ENCODE measurements at places on chromosomes 6 and 20.

DNA sequence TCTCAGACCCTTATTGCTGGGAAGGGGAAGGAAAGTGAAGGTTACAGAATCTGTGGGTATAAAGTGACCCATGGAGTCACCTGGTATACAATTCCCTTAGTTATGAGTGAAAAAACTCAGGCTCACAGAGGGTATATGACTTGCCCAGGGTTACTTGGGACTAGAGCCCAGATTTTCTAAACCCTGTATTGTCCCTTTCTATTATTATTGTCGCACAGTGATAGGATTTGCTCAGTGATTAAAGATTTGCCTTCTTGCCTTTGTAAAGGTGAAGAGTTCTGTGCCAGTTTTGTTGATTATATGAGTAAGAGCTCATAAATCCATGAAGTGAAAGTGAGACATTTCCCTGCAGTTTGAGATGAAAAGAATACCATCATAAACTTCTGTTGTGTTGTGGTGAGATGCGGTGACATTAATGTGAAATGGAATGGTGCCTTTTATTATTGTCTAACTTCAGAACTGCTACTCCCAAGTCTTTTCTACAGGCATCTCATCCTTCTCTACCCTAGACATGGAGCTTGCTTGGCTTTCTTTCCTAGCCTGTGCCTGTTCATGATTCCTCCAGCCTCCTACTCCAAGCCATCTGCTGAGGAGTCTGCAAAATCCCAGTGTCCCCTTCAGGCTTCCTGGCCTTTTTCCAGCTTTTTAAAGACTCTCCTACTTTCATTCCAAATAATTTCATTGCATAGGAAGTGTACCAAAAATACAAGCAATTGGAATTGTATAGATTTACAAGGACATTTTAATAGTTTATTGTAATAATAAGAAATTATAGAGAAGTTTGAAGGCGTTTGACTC lies 33.5 kb upstream of the ADIG start:
- DNase-seq, result no peak

- no peak for DNase-seq
Observed at GRCh38 chr6:105304366-105304765, 98.5 kb downstream of the PREP start.

DNA sequence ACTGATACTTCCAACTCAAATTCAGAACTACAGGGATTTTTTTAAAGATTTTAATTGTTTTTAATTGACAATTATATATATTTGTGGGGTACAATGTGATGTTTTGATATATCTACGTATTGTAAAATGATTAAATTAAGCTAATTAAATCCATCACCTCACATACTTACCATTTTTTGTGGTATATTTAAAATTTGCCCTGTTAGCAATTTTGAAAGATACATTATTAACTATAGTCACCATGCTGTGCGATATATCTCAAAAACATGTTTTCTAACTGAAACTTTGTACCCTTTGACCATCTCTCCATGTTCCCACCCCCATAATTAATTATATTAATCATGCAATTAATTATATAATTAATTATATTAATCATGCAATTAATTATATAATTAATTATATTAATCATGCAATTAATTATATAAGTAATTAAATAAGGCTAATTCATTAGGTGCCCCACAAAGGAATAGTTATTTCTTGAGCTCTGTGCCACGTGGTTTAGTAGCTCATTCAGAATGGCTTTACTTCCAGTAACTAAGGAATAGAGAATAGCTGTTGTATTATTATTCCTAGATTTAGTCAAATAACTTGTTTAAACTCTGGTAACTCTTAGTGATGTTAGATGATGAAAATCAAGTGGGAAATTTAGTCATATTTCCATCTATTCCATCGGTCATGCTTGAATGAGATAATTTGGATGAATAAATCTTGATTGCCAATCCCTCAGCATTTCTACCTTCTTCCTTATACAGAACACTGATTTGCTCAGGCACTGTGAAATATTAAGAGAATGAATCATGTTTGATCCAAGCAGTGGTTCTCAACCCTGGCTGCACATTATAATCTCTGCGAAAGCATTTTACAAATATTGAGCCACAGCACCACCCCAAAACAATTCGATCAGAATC lies 25.1 kb downstream of the LOC128125822 start:
- no peak for DNase-seq

DNA sequence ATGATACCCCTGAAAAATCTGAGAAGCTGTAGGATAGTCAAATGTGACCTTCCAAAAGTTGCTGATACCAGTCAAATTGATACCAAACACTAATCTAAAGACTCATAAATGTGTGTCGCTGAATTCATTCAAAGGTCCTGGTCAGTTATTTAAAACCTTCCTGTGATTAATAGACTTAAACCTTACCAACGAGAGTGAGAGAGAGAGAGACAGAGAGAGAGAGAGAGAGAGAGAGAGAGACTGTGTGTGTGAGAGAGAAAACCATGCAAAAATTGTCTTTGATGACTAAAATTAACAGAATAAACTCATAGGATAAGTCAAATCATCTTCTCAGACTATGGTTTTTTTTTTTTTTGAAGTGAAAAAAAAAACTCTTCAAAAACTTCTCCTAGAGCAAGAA lies 370.9 kb upstream of the HS3ST5 start:
- no peak for DNase-seq

DNA sequence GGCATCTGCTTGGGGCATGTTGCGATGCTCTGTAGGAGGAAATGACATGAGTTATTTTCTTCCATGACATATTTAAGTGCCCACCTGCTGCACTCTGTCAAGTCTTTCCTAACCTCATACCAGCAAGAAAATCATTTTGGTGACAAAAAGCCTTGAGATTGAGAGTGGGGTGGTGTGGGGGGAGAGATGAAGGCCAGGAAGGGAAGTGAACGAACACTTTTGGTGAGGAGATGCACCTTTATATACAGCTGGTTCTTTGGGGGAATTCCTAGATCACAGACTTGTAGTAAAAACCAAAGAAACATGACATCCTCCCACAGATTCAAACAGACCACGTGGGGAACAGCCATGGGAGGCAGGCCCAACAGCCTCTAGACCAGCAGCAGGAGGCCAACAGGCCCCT lies 26.1 kb downstream of the NCOA5 start:
- no peak for DNase-seq

GRCh38 chr6:162377735-162378134 lies 349.8 kb downstream of the PRKN start:
- DNase-seq, result no peak

Measured in NCI-H1092 treated with DMSO at 0.1 percent for 48 hours (cell line).